ENCODE measurements at places on chromosomes 16 and 17.
A peak's percentile ranks its signal among the peaks of the same experiment; 100 is the strongest.

DNA sequence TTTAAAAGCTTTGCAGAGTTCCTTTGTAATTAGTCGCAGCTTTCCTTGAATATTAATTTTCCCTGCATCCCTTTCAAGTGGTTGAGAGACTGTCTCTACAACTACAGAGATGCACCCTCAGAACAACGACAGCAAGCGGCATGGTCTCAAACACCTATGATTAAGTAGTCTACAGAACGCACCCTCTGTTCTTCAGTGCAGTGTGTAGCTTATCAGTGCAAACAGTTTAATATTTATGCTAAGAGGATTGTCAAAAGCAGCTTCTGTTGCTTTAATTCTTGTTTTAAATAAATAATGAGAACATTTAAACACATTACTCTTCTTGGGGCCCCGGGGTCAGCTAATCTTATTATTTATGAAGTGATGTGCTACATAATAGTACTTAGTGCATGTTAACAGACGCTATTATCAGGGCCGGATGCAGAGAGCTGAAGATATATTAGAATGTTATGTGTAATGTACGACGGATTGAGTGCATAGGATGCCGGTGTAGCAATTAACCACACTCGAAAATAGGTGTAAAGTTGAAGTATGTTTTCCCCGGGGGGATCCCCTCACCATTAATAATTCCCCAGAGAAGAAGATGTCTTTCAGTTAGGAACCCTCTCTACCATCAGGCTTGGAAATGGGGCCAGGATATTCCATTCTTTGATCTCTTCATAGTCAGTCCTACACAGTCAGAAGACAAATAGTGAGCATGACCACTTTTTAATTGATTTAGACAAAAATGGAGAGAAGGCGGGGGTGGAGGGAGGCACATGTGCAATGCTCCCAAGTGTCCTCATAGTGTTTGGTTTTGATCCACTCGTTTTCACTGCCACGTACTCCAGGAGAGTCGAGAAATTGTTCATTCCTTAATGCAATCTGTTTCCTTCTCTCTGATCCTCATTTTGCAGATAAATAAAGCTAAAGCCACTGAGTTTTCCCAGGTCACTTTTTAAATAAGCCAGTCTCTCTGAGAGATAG, 176.3 kb downstream of the IRX3 start:
- DNase-seq = no peak

- no peak for DNase-seq
Measured at GRCh38 chr16:29719063-29719462, 26.7 kb downstream of the C16orf54 start.

- DNase-seq = no peak
Measured at GRCh38 chr16:31460582-31461002, 1.3 kb downstream of the ARMC5 start.

DNA sequence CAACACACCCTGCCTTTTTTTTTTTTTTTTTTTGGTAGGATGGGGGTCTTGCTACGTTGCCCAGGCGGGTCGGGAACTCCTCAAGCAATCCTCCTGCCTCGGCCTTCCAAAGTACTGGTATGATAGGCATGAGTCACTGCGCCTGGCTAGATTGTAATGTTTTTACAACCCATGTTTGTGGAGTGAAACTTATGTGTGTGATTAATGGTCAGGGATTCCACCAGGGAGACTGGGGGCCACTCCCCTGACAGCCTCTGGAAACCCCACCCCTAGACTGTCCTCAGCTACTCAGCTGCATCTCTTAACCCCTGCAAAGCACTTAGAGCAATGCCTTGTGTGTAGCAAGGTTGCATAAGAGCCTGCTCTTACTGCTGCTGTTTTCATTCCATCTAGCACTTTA, 220.5 kb downstream of the PARN start:
- no peak for DNase-seq

GRCh38 chr16:62240722-62241121, 204.5 kb upstream of the CDH8 start:
- DNase-seq = no peak

GRCh38 chr17:64499805-64500486, 3.1 kb upstream of the POLG2 start:
- DNase-seq = no peak

GRCh38 chr16:2507052-2507659, 6.6 kb upstream of the ATP6V0C start:
- DNase-seq = no peak

- DNase-seq = no peak
Measured at GRCh38 chr17:73064084-73064938, 28.2 kb downstream of the SLC39A11 start.

- DNase-seq = no peak
Measured at GRCh38 chr16:88726408-88726749, 20.1 kb downstream of the CTU2 start.

GRCh38 chr17:19610311-19610710, 38.2 kb upstream of the ALDH3A2 start:
- no peak for DNase-seq

- no peak for DNase-seq
Measured at GRCh38 chr16:73170612-73171038, 122.7 kb upstream of the ZFHX3 start.

- DNase-seq = no peak
Measured at GRCh38 chr17:51638971-51639370, 378.6 kb downstream of the UTP18 start.

DNA sequence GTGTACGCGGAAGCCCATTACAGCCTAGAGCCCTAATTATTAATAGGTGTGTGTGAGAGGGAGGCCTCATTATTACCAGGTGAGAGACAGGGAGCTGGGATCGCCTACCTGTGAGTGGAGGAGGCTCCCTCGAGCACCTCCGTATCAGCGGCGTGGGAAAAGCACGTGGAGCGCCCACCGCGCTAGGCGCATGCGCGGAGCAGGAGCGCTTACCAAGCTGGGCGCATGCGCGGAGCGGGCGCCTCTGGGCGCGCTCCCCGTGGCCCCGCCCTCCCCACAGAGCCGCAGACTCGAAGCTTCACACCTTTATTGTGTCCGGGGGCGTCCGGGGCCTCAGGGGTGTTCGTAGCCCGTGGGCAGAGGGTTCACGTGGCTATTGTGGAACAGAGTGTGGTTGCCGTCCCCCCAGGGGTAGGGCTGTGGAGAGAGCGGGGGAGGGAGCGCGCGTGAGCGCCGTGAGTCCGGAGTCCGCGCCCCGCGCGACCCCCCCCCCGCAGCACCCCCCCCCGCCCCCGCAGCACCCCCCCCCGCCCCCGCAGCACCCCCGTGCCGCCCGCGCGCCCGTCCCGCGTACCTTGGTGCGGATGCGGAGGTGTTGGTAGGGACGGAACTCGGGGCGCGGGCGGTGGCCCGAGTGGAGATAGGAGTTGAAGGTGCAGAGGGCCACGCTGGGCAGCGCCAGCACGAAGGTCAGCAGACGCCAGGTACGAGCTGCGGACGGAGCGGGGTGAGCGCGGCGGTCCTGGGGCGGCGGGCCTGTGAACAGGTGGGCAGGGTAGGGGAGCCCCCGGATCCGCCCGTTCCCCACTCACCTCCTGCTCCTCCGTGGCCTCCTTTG, 500 bp downstream of the COX6A2 start:
- DNase-seq = peak; percentile 50

GRCh38 chr17:74875977-74876593, 3.3 kb upstream of the FDXR start:
- DNase-seq = no peak

- no peak for DNase-seq
Measured at GRCh38 chr16:87812200-87812656, 46.4 kb upstream of the KLHDC4 start.

DNA sequence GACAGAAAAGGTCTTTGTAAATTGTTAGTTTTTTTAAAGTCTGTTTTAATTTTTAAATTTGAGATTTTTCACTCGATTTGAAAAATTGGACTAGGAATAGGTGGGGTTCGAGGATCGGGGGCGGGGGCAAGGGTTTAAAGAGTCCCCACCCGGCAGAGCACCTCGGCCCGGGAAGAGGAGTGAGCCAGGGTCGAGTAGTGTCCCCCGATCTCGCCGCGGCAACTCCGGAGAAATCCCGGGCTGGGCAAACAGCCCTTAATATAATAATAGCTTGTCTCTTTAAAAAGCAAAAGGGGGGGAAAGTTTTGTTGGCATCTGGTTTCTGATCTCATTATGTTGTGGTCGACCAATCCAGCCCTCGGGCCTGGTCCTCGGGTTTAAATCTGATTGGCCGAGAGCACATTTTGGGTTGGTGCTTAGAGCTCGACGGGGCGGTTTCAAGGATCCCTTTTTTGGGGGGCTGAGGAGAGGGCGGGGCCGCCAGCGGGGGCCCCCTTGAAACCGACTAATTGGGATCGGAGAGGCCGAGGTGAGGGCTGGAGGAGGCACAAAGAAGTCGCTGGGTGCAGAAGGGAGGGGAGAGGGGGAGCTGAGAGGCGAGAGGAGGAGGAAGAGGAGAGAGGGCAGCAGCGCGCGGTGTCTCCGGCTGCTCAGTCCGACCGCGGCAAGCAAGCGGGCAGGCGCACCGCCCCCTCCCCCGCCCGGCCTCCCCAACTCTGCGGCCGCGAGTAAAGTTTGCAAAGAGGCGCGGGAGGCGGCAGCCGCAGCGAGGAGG, at the start of gene FZD2:
FZD2 (plus strand) TSS at position 653 of the 775 bp plus-strand sequence. CDS start 205 bp downstream, outside the sequence.
- no peak for DNase-seq

GRCh38 chr17:2025220-2025621, at the start of gene RTN4RL1:
TSS of gene RTN4RL1 (minus strand) at chr17:2025334. CDS start at chr17:2024865, 469 bp downstream.
- peak; percentile 42 for DNase-seq

GRCh38 chr17:20266806-20267458, 200.4 kb downstream of the LGALS9B start:
- no peak for DNase-seq

GRCh38 chr17:45077643-45078042, 16.5 kb downstream of the NMT1 start:
- DNase-seq = no peak

DNA sequence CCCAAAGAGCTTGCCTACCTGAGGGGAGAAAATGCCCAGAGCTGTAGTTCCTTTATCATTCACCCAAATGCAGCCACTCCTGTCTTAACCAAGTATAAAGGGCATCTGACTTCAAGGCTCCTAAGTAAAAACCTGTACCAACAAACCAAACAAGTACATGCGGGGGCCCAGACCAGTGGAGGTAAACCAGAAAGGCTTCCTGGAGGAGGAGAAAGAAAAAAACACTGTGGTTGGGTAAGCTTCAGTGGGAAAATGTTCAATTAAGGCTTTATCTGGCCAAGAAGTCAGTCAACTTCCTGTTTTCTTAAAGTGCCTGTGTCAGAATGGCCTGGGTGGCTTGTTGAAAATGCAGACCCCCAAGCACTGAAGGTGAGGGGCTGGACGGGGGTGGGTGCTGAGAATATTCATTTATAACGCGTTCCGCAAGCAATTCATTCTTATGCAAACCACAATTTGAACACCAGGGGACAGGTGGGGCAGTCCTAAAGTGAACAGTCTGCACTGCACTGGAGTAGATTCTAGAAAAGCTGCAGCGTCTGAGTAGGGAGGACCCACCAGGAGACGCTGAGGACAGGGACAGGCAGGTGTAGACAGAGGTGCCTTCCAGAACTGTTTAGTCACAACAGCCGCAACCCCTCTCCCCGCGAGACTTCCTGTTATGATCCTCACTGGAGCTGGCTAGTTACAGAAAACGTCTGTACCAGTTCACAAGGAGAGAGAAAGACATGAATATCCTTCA, 467.1 kb downstream of the SOX9 start:
- DNase-seq = no peak

DNA sequence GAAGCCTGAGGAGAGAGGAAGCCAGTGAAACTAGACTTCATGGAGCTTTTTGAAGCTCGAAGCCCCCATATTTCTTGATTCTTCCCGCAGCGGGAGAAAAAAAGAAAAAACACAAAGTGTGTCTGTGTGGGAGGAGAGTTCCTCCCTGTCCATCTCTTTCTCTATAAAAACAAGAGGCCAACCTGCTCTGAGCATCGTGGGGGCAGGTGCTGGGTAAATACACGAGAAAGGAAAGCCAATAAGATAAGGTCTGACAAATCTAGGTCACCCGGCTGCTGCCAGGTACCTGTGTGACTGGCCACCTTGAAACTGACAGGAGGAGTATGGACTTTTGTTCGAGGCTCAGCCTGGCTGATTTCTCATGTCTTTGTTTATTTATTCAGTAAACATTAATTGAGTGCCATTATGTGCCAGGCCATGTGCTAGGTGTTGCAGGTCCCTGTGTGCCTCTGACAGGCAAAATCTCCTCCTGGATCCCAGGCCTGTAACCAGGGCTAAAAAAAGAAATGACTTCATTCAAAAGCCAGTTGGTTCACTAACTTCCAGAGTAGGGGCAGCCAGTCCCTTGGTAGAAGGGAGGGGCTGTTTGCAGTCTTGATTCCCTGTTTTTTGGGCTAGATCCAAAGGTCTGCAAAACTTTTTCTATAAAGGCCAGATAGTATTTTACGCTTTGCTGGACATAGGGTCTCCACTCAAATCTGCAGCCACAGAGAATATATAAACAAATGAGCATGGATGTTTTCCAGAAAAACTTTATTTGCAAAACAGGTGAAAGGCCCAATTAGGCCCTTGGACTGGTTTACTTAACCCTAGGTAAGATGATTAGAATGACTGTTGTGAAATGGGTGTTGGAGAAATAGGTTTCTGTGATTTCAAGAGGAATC, 35.6 kb downstream of the YPEL2 start:
- no peak for DNase-seq

DNA sequence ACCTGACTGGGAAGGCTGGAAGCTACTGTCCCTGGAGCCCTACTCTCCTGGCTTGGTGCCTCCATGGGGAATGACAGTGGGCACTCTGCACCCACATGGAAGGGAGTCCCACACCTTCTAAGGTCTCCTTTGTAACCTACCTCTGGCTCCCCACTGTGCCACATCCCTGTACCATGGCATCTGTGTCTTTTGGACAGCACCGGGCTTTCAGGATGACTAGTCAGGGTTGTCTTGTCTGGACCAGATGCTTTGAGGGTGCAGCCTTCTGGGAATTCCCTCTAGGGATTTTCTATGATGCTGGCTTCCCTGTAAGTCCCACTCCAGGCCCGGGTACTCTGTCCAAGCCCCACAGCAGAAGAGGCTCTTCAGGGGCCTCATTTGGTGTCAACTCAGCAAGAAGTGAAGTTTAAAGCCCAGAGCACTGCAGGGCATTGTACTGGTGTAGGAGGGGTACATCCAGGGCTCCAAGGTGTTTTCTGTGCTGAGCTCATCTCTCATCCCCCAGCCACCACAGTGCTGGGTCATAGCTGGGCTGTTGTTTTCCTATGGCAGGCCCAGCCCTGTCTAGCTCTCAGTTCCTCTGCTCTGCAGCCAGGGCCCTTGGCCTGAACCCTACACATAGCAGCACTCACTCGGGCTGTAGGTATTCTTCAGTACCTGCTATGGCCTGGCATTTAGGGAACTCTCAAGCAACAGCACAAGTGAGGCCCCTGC, 255.3 kb downstream of the CPPED1 start:
- DNase-seq = no peak

GRCh38 chr17:57406131-57406980, 150.0 kb downstream of the MSI2 start:
- no peak for DNase-seq

DNA sequence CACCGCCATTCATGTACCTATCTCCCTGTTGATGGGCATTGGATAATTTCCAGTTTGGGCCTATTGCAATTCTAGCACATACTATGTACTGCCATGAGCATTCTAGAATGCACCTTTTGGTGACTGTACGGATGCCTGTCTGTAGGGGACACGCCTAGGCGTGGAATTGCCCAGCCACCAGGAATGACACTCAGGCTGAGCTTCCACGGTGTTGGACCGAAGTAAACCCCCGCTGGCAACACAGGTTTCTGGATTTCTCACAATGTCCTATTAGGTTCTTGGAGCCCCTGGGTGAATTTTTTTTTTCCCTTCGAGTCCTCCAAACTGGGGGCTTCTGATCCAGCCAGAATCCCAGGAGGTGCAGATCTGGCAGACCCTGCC, 146.6 kb downstream of the IRF8 start:
- DNase-seq = no peak
